ENCODE measurements at places on chromosomes 13 and 19.
A peak's percentile ranks its signal among the peaks of the same experiment; 100 is the strongest.

DNA sequence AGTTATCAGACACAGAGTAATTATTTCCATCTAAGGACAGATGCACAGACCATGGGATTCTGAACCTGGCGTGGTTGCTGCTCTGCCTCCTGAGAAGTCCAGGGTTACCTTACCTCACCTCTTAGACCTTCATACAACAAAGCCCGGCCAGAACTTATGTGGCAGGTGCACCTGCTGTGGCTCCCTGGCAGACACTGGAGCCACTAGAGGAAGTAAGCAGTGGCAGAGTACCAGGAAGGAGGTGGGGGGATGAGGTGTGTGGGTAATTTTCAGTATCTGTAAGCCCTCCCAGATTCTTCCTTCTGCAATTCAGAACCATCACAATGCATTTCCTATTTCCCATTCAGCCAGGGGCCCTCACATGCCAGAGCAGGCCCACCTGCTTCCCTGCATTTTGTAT is 106.1 kb upstream of the DOCK9 start:
- no peak for DNase-seq

- no peak for DNase-seq
Observed at GRCh38 chr19:375395-376110, 31.0 kb upstream of the MIER2 start.

- peak; percentile 57 for DNase-seq
Observed at GRCh38 chr19:17522988-17523872, 11.8 kb downstream of the PGLS start.

- DNase-seq = no peak
Observed at GRCh38 chr13:37561031-37561430, 37.5 kb downstream of the POSTN start.

GRCh38 chr13:81051873-81052272 is 710.9 kb upstream of the SPRY2 start:
- no peak for DNase-seq

DNA sequence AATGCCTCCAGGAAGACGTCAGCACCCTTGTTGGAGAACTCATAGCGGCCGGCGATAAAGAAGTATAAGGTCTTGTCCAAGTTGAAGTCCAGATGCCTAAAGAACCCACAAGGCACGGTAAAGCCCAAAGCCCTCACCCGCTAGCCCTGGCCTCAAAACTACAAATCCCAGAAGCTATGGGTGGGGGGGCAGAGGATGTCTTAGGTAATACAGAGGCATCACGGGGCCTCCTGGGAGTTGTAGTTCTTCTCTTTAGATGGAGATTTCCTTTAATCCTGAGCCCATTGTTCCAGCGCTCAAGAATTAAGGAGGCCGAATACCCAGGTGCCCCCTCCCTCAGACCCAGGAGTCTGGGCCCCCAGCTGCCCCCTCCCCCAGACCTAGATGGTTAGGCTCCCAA is 10.8 kb downstream of the GYS1 start:
- DNase-seq = no peak

- no peak for DNase-seq
Observed at GRCh38 chr19:10640361-10640760, 13.8 kb upstream of the ILF3 start.

DNA sequence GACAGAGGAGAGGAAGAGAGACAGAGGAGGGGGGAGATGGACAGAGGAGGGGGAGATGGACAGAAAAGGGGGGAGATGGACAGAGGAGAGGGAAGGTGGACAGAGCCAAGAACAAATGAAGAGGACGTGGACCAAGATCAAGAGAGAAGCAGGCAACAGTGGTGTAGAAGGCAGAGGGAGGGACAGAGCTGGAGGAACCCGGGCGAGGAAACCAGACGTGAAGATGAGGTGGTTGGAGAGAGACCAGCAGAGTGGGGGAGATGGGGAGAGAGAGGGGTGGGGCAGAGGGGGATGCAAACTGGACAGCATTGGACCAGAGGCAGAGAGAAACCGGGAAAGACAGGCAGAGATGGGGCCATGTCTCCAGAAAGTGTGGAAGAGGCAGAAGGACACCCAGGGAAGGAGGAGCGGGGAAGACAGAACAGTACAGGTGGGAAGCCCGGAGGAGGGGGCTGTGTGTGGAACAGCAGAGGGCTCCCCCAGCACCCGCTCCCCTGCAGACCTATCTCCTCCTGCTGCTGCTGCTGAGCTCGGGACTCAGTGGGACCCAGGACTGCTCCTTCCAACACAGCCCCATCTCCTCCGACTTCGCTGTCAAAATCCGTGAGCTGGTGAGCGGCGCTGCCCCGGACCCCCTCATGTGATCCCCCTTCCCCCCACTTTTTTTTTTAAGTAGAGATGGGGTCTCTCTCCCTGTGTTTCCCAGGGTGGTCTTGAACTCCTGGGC is 1.3 kb downstream of the FLT3LG start:
- DNase-seq = no peak

- DNase-seq = no peak
Observed at GRCh38 chr19:32945260-32945659, 26.5 kb downstream of the CEP89 start.

GRCh38 chr13:46195016-46195415 is 13.0 kb upstream of the LCP1 start:
- no peak for DNase-seq

DNA sequence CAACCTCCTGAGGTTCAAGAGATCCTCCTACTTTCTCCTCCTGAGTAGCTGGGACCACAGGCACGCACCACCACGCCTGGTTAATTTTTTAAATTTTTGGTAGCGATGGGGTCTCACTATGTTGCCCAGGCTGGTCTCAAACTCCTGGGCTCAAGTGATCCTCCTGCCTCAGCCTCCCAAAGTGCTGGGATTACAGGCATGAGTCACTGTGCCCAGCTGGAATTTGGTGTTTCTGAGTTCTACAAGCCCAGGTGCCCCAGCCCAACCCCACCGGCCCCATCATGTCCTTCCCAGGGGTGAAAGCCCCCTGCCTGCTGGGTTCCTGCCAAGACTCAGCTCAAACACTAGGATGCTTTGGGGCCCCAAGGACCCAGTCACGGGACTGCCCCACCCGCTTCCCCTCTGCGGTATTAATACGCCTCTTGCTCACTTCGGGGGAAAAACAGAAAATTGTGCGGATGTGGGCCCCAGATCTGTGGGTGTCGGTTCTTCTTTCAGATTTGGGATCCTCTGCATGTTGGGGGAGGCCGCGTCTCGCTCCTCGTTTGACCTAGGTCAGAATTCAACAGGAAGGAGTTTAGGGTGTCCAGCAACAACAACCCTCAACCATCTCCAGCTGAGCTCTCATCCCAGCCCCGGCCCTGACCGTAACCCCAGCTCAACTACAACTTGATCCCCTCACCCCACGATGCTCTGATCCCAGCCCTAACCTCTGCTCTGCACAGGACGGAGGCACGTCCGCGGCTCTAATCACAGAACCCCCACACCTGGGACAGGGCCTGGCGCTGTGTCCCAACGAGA is 3.7 kb upstream of the FCER2 start:
- DNase-seq = peak; percentile 30

DNA sequence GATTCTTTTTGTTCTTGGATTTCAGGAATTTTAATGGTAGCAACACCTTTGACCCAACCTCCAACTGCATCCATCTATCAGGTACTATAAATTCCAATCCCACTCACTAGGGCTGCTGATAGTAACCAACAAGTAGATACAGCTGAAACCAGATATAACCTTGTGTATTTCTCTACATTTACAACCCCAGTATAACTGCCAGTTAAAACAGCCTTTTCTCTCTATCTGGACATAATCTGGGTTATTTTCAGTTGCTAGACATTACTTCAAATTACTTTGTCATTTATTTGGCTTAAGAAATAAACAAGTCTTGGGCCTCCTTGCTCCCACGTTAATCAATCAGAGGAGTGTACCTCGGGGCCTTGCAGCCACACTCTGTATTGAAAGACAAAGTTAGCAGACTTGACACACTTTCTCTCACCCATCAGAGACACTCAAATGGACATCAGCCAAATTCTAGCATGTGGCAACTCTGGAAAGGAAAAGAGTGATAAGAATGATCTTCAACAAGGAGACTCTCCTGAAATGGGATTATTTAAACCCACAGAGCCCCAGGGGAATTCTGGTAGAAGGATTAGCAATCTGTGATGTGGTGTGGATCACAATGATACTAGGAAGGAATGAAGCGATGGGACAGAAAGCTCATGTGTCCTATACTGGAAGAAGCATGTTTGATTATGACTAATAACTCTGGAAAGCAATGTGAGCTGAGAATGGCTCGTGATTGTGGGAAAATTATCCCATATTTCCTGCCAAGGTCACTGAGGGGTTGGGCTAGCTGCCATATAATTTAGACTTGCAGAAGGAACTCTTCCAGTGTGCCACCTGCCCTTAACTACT is 157.5 kb downstream of the FLT1 start:
- DNase-seq = no peak

GRCh38 chr13:20559659-20560356 is 7.1 kb upstream of the IFT88 start:
- DNase-seq = no peak

DNA sequence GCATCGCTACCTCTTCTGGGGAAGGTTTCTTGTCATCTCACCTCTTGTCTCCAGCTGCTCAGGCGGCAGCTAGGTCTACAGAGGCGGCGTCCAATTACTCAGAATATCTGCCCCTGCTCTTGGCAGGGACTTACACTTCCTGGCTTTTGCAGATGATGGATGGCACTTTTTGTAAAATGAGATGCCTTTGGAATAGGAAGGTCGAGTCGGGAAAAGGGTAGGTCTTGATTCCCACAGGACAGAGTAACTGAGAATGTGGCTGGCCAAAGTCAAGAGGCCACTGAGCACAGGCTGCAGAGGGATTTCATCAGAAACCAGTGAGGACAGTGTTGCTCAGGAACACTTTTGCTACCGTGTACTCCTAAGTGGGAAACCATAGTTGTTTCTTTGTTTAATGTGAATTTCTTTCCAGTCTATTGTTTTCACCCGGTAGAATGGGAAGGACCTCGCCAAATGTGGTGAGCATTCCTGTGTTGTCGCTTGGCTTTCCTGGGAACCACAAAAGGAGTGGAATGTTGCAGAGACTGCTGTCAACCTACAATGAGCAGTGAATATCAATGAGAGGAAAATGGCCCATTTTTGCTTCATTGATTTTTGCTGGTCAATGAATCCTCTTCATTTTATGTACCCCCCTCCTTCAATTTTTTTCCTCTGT is 383.7 kb downstream of the HS6ST3 start:
- no peak for DNase-seq

- no peak for DNase-seq
Observed at GRCh38 chr13:98868932-98869331, 108.9 kb downstream of the DOCK9 start.

- no peak for DNase-seq
Observed at GRCh38 chr19:49861107-49861506, 6.3 kb downstream of the PNKP start.

GRCh38 chr13:36436811-36437210 is 4.5 kb downstream of the CCNA1 start:
- no peak for DNase-seq

DNA sequence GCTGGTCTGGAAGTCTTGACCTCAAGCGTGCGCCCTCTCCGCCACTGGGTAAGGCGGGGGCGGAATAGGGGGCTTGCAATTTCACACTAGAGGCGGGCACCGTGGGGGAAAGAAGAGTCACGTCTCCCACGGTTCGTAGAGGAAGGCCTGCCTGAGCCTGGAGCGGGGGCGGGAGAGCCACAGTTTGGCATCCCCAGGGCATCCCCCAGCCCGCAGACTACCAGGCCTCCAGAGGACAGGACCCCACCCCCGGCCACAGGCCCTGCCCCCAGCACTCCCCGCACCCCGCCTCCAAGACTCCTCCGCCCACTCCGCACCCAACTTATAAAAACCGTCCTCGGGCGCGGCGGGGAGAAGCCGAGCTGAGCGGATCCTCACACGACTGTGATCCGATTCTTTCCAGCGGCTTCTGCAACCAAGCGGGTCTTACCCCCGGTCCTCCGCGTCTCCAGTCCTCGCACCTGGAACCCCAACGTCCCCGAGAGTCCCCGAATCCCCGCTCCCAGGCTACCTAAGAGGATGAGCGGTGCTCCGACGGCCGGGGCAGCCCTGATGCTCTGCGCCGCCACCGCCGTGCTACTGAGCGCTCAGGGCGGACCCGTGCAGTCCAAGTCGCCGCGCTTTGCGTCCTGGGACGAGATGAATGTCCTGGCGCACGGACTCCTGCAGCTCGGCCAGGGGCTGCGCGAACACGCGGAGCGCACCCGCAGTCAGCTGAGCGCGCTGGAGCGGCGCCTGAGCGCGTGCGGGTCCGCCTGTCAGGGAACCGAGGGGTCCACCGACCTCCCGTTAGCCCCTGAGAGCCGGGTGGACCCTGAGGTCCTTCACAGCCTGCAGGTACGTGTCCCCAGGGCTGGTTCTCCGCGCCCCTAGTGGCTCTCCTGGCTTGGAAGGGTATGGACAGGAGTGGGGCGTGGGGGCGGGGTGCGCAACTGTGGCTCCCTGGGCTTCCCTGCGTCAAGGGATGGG is at the start of gene ANGPTL4:
Gene ANGPTL4 (plus strand): TSS at position 353 of the 969 bp plus-strand sequence. CDS start 167 bp downstream, at position 520.
- peak; percentile 77 for DNase-seq

GRCh38 chr13:76148926-76149325 is 512.8 kb downstream of the LMO7 start:
- no peak for DNase-seq

- DNase-seq = no peak
Observed at GRCh38 chr13:55467476-55467875, 1673.2 kb upstream of the PRR20A start.

- no peak for DNase-seq
Observed at GRCh38 chr13:21361706-21362105, 97.4 kb downstream of the ZDHHC20 start.

GRCh38 chr13:111295886-111296285 is 24.6 kb upstream of the TEX29 start:
- DNase-seq = no peak

GRCh38 chr19:13315495-13315894 is 165.3 kb downstream of the IER2 start:
- no peak for DNase-seq

DNA sequence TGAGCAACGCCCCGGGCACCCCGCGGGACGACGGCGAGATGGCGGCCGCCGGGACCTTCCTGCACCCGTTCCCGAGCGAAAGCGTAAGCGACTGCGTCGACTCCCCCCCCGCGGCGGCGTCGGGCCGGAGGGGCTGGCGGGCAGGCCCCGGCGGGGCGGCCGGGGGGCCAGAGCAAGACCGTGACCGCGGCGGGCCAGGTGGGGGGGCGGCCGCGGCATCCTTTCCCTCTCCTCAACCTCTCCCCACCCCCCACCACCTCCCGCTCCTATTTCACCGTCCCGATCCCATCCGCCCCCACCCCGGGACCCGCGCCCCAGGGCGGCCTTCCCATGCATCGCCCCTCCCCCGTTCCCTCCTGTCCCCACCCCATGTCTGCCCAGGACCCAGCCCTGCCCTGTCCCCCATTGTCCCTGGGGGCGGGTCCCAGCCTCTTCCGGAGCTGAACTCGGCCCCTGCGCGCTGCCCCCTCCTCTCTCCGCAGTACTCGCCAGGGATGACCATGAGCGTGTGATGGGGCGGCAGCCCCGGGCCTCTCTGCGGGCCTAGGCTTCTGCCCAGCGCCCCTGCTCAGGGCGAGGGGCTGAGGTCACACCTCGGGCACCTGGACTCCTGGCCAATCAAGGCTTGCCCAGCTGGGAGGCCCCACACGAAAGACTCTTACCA is 4.1 kb downstream of the ISYNA1 start:
- DNase-seq = no peak

DNA sequence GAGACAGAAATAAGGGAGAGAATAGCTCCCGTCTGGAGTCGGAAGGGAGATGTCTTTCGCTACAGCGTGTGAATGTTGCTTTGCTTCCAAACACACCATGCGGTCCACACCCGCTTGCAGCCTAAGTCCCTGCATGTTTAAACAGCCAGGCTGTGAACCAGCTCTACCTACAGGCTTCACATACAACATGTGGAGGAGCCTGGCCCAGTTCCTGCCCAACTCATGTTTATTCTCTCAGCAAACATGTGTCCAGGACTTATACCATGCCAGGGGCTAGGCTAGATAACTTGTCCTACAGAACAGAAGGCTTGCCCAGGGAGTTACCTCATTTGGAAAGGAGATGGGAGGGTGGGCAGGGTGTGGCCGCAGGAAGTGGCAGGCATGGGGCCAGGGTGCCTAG is 181.5 kb downstream of the FOXO1 start:
- no peak for DNase-seq

All from left ventricle myocardium inferior (tissue), 1 donor.